Bronchial smooth muscle cell (primary cell): ENCODE measurements at places on chromosomes 6 and 20. TPM values are rescaled to one million over a fixed set of nuclear protein-coding genes. Genes with fewer than 3 reads are reported as not detected.

Gene BFSP1
- total RNA-seq, result 2.3 and 3.5 TPM in 2 replicates

Gene PHACTR3
- total RNA-seq, result not detected in 2 replicates

Gene IP6K3
- not detected in 2 replicates for total RNA-seq

Gene CCN2
- 15.5 and 145 TPM in 2 replicates for total RNA-seq

Gene LCA5
- 3.4 and 5.7 TPM in 2 replicates for total RNA-seq

Gene PPP1R11
- total RNA-seq, result 9.5 and 12.3 TPM in 2 replicates

Gene GABRR1
- not detected in 2 replicates for total RNA-seq

Gene PTCRA
- total RNA-seq, result not detected in 2 replicates

Gene SMLR1
- not detected in 2 replicates for total RNA-seq

Gene PLCB4
- total RNA-seq, result 3.1 and 8.2 TPM in 2 replicates

Gene SLC12A5
- total RNA-seq, result under 0.01 TPM in 2 replicates

Gene PFDN4
- total RNA-seq, result 75.9 and 112 TPM in 2 replicates

Gene HMGCLL1
- total RNA-seq, result 0.47 TPM in 1 of 2 replicates, not detected in the other

Gene CGA
- 0.16 TPM in 1 of 2 replicates, not detected in the other for total RNA-seq

Gene CEP43
- 12.6 and 15.6 TPM in 2 replicates for total RNA-seq

Gene BPIFB4
- not detected in 2 replicates for total RNA-seq

Gene TNFRSF6B
- 0.52 and 18.1 TPM in 2 replicates for total RNA-seq

Gene SUPT3H
- 6.9 and 9.7 TPM in 2 replicates for total RNA-seq

Gene TSHZ2
- total RNA-seq, result under 0.01 and 0.63 TPM in 2 replicates
